ENCODE measurements at places on chromosomes 5 and 9.

DNA sequence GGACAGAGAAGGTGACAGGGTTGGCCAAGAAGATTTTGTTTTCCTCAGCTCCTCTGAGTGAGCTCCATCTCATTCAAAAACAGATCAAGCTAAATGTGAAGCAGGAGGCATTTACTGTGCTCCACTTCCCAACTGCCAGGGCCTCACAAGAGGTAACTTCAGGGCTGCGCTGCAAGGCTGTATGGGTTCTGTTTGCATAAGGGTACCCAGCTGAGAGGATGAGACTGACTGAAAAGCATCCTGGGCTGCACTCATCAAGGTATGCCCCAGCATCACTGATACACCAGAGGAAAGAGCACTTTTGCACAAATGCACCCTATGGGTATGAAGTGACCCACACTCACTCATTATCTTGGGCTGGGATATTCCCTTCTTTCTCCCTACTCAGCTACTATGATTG is 316.2 kb upstream of the HAPLN1 start:
- DNase-seq, result no peak

GRCh38 chr9:112970939-112971338 is 41.1 kb downstream of the ZNF883 start:
- DNase-seq, result no peak

- no peak for DNase-seq
Measured at GRCh38 chr5:93724791-93725190, 16.6 kb downstream of the POU5F2 start.

DNA sequence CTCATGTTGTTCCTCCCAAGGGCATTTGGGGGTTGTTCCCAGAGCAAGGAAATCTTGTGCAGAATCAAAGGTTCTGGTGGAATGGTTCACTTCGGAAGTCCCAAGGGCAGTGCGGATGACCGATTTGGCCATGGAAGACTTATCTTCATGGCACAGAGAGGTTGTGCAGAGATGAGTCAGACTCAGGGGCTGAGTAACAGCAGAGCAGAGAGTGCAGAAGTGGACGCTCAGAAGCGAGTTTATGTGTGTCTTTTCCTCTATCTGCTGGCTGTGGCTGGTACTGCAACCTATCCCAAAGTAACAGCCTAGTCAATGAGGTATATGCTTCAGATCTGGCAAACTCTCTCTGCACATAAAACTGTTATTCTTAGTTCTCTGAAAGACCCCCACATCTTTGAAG is 118.1 kb downstream of the DPYSL3 start:
- DNase-seq, result no peak

DNA sequence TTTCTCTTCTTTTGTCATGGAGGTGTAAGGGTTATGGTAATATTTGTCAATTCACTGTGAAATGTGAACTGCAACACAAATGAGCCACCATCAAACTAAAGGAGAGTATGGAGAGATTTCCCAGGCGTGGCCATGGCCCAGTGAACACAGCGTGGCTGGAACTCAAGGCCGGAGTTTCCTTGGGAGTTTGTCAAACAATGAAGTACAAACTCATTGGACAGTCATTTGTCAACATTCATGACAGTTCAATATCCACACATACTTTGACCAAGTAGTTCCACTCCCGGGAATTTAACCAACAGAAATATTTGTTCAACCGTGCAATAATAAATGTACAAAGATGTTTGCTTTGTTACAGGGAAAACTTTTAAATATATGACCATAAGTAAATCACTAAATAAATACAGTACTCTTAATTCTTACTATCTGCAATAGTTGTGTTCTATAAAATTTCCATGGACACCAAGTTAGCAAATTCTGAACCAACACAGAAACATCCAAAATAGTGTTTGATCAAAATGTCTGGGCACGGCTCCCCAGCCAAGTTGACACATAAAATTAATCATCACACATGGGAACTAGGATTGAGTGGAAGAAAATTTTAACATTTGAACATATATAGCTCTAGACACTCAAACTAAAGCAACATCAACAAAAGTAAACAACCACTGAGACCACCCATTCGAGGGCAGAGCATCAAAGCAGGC is 87.1 kb downstream of the DIRAS2 start:
- no peak for DNase-seq

DNA sequence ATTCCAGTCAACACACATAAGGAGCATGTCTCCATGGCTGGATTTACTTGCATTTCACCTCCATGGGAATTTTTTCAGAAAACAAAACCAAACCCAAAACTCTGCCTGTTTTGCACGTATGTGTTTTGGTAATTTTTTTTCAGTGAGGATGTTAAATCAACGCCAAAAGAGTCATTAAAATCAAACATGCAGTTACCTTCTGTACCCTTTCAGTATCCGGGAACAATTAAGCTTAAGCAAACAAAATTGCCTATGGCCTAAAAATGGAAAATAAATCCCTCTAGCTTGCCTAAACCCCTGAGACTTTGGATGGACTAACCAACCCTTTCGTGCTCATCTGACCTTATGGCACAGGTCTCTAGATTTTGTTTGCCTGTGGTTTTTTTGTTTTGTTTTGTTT is 209.2 kb upstream of the KLF4 start:
- no peak for DNase-seq
